Hepatocyte (in vitro differentiated cells): ENCODE measurements at places on chromosomes 13 and 19. TPM values are rescaled to one million over a fixed set of nuclear protein-coding genes. Genes with fewer than 3 reads are reported as not detected.

DNA sequence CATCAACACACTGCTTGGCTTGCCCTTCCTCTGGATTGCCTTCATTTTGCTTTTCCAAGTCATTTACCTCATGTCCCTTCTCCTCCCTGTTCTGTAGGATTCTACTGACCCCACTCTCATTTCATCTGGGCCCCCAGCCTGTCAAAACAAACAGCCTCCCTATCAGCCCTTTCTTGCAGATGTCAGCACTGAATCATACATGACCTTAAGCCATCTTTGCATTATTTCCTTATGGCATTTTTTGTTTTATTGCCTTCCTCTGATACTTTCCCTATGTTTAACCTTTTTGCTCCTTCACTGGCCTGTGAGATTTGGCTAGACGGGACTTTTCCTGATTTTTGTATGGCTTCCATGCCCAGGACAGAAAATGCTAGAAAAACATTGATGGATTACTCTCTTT, 8.7 kb downstream of the LRCH1 start:
- DNase-seq = no peak
- H3K4me3 ChIP-seq = no peak overlapping the region
- no peaks in the 10 kb centered on the region for H3K27me3 ChIP-seq
- H3K4me1 ChIP-seq = peaks cover 20% of the 10 kb centered on the region
- no peaks in the 10 kb centered on the region for H3K36me3 ChIP-seq
- no peak overlapping the region for H3K27ac ChIP-seq

- H3K27me3 ChIP-seq = no peaks in the 10 kb centered on the region
- no peak overlapping the region for H3K27ac ChIP-seq
- no peak for DNase-seq
- H3K36me3 ChIP-seq = no peaks in the 10 kb centered on the region
Measured at GRCh38 chr13:27600711-27601110, 19.6 kb downstream of the LNX2 start.

Gene DCT
- not detected in 2 replicates for polyA plus RNA-seq

Gene IGSF23
- polyA plus RNA-seq = 0.21 and 3.8 TPM in 2 replicates

- peaks cover 18% of the 10 kb centered on the region for H3K4me1 ChIP-seq
- H3K27ac ChIP-seq = peak overlapping the region; percentile 79
- H3K4me3 ChIP-seq = no peak overlapping the region
- no peaks in the 10 kb centered on the region for H3K27me3 ChIP-seq
- H3K36me3 ChIP-seq = no peaks in the 10 kb centered on the region
Measured at GRCh38 chr19:40744554-40745401, 5.5 kb downstream of the ACTMAP start.

Gene JAK3
- polyA plus RNA-seq = 3.0 and 3.6 TPM in 2 replicates

DNA sequence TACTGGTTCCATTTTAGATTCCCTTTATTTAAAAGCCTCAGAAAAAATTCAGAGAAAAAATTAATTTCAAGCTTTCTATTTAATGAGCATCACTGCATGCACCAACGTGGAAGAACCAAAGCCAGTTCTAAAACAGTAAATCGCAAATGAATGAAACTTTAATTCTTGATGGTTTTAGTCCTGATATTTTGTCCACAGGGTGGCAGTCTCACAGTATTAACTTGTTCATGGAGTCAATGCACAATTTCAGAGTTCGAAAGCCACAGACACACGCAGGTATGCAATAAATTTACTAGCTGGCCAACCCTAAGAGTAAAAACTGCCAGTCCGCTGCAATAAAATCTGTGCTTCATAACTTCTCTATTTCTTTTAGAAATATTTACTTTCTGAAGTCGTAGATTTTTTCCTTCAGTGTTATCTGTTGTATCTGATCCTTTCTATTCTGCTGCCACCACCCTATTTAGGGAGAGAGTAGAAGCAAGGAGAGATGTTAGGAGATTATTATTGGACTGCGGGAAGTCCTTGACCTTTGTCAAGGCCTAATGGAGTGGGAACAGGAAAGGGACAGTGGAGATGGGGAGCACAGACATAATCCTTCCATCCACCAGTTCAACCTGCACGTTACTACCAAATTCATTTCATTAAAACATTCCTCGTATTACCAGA, 7.0 kb upstream of the WBP4 start:
- no peaks in the 10 kb centered on the region for H3K27me3 ChIP-seq
- H3K36me3 ChIP-seq = no peaks in the 10 kb centered on the region
- H3K4me3 ChIP-seq = no peak overlapping the region
- peak overlapping the region; percentile 8 for H3K27ac ChIP-seq

Gene RINL
- polyA plus RNA-seq = 4.6 and 7.7 TPM in 2 replicates

Gene MPND
- 17.0 and 21.9 TPM in 2 replicates for polyA plus RNA-seq

DNA sequence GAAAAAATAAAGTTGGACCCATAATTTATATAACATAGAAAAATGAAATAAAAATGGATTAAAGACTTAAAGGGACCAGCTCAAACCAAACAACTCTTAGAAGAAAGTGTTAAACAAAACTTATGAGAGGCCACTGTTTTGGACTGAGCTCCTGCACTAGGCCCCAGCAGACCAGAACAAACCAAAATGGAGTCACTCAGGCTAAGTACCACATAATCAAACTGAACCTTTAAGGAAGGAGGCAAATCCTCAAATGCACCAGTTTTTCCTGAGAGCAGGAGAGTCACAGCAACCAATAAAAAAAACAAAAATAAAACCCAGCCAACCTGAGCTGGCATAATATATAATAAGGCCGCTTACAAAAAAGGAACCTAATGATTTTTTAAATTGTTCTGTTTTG, 10.3 kb upstream of the OR10H1 start:
- no peak overlapping the region for H3K4me3 ChIP-seq
- no peaks in the 10 kb centered on the region for H3K36me3 ChIP-seq
- no peak overlapping the region for H3K27ac ChIP-seq
- DNase-seq = no peak
- H3K4me1 ChIP-seq = no peaks in the 10 kb centered on the region

DNA sequence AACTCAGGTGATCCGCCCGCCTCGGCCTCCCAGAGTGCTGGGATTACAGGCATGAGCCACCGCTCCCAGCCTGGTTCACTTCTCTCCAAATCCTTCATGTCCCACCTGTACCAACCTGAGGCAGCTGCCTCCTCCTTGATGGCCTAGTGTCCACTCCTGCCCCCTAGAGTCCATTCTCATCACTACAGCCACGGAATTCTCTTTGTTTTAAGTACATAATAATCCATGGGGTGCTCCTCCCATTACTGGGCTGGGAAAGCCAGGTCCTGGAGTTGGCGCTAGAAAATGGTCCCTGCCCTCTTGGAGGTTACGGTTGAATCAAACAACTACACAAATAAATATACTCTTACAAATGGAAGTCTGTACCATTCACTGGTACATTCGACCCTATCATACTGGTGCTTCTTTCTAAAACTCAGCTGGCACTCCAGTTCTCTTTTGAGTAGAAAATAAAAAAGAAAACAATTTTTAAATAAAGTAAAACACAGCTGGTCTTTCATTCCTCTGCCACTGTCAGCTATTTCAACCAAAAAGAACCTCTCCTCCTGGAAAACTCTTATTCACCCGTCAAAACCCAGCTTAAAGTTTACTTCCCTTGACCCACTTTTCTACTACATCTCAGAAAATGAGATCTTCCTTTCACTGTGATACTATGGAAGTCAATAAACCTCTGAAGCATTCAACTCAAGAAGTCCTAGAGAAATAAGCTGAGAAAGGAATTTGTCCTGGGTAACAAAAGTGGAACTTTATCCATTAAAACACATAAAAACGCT, 22.4 kb upstream of the ARHGEF18 start:
- H3K27ac ChIP-seq = no peak overlapping the region
- H3K4me3 ChIP-seq = no peak overlapping the region
- no peaks in the 10 kb centered on the region for H3K27me3 ChIP-seq
- peaks cover 3% of the 10 kb centered on the region for H3K4me1 ChIP-seq

GRCh38 chr19:45103156-45103507, 10.2 kb downstream of the PPP1R37 start:
- H3K4me1 ChIP-seq = peaks cover 70% of the 10 kb centered on the region
- DNase-seq = no peak
- H3K4me3 ChIP-seq = no peak overlapping the region
- peak overlapping the region; percentile 94 for H3K27ac ChIP-seq
- H3K27me3 ChIP-seq = no peaks in the 10 kb centered on the region

- no peak for DNase-seq
- H3K4me1 ChIP-seq = no peaks in the 10 kb centered on the region
- no peak overlapping the region for H3K4me3 ChIP-seq
Measured at GRCh38 chr19:2142173-2142829, 9.1 kb downstream of the AP3D1 start.

GRCh38 chr19:5126498-5127223, 157.7 kb downstream of the KDM4B start:
- H3K4me1 ChIP-seq = peaks cover 51% of the 10 kb centered on the region
- no peak for DNase-seq
- peak overlapping the region; percentile 57 for H3K27ac ChIP-seq
- H3K27me3 ChIP-seq = no peaks in the 10 kb centered on the region
- no peak overlapping the region for H3K4me3 ChIP-seq

Gene BSPH1
- polyA plus RNA-seq = not detected in 2 replicates

Gene ZNF888
- polyA plus RNA-seq = 1.2 and 4.8 TPM in 2 replicates

DNA sequence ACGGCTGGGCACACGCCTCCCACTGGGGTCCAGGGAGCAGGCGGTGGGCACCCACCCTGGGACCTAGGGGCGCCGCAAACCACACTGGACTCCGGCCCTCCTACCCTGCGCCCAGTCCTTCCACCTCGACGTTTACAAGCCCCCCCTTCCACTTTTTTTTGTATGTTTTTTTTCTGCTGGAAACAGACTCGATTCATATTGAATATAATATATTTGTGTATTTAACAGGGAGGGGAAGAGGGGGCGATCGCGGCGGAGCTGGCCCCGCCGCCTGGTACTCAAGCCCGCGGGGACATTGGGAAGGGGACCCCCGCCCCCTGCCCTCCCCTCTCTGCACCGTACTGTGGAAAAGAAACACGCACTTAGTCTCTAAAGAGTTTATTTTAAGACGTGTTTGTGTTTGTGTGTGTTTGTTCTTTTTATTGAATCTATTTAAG, 1.6 kb downstream of the JUNB start:
- H3K4me1 ChIP-seq = peaks cover 29% of the 10 kb centered on the region
- no peak for DNase-seq
- H3K36me3 ChIP-seq = no peaks in the 10 kb centered on the region
- H3K27me3 ChIP-seq = no peaks in the 10 kb centered on the region

DNA sequence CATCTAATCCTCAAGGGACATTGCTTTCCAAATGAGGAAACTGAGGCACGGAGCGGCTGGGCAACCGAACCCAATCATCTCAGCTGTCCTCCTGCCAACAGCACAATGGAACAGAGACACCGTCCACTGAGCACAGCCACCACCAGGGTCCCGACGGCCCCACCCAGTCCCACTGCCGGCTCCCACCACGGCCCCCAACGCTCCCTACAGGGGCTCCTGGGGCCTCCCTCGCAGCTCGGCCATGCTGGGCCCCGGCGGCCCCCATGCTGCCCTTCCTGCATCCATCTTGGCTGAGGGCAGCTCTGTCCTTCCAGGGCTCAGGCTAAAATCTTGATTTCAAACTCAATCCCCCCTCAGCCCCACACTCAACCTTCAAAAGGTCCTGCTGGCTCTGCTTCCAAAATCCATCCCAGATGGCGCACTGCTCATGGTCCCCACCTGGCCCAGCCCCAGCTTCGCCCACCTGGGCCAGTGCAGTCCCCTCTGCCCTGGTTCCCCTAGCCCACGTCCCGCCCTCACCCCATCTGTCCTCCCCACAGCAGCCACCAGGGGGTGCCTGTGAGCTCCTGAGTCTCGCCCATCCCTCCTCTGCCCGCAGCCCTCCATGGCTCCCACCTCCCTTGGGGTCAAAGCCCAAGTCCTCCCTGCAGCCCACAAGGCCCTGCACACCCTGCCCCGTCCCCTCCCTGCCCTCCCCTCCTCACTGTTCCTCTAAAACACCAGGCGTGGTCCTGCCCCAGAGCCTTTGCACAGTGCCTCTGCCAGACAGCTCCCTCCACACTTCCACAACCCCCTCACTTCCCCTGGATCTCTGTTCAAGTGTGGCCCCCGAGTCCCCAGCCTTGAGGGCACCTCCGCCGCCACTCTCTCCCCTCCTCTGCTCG, 7.9 kb downstream of the PIP5K1C start:
- no peaks in the 10 kb centered on the region for H3K27me3 ChIP-seq
- no peak overlapping the region for H3K27ac ChIP-seq
- H3K36me3 ChIP-seq = no peaks in the 10 kb centered on the region
- H3K4me3 ChIP-seq = no peak overlapping the region
- peaks cover 13% of the 10 kb centered on the region for H3K4me1 ChIP-seq

DNA sequence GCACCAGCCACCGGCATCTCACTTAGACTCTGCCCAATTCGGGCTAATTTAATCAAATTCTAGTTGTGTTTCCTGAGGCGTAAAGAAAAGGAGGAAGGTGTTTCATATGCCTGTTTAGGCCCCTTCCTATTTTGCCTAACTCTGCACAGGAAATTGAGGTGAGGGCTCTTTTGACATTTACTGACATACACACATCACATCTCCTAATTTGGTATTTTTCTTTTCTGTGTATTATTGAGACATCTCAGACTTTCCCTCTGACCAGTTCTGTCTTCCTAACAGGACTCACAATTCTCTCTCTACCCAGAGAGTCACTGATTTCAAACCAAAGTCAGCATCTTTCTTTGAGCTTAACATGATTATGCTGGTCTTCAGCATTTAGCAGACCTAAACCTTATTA, 7.9 kb downstream of the CEACAM3 start:
- H3K4me1 ChIP-seq = no peaks in the 10 kb centered on the region
- no peaks in the 10 kb centered on the region for H3K36me3 ChIP-seq
- DNase-seq = no peak

GRCh38 chr13:68908879-68909278, 1198.7 kb upstream of the ATXN8OS start:
- H3K27ac ChIP-seq = no peak overlapping the region
- H3K27me3 ChIP-seq = no peaks in the 10 kb centered on the region
- no peak overlapping the region for H3K4me3 ChIP-seq
- DNase-seq = no peak
- no peaks in the 10 kb centered on the region for H3K4me1 ChIP-seq
- no peaks in the 10 kb centered on the region for H3K36me3 ChIP-seq

- H3K27ac ChIP-seq = no peak overlapping the region
- H3K4me1 ChIP-seq = no peaks in the 10 kb centered on the region
- no peaks in the 10 kb centered on the region for H3K27me3 ChIP-seq
- no peak overlapping the region for H3K4me3 ChIP-seq
- H3K36me3 ChIP-seq = no peaks in the 10 kb centered on the region
Measured at GRCh38 chr19:4889034-4889815, 13.5 kb downstream of the ARRDC5 start.

DNA sequence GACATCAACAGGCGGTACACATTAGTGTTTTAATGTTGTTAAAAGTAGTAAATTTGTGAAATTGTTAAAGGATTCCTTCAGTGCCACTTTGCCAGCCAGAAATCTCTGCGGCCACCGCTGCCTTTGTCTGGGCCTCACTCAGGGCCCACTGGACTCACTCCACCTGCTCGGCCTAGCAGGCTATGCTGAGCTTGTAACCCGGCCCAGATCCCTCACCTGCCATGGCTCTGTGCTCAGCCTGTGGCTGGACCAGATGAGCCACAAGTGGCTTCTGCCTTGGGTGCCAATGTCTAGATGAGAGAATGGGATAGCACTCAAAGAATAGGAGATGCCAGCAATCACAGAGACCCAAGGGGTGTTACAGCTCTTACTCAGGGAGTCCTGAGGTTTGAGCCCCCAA, 1228.0 kb downstream of the DIAPH3 start:
- no peaks in the 10 kb centered on the region for H3K4me1 ChIP-seq
- no peak overlapping the region for H3K4me3 ChIP-seq
- H3K27ac ChIP-seq = no peak overlapping the region
- H3K36me3 ChIP-seq = no peaks in the 10 kb centered on the region
- H3K27me3 ChIP-seq = no peaks in the 10 kb centered on the region
- no peak for DNase-seq
